ENCODE measurements at places on chromosomes 4 and X.

GRCh38 chr4:36208893-36209473 lies 35.3 kb downstream of the ARAP2 start:
- DNase-seq, result no peak

DNA sequence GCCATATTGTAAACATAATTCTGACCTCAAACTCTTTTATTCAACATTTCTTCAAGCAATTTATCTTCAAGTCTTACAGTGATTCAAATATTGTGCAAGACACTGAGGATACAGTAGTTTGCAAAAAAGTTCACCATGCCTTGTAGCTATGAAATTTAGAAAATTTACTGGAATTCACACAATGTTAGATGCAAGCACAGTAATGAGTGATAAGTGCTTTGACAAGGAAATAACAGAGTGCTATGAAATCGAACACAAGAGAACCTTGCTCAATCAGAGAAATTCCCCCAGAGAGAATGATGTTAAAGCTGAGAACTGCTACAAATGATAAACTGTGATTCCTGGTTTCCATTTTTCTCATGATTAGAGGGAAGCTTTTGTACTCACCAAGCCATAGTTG lies 952.9 kb downstream of the FAT4 start:
- no peak for DNase-seq

- DNase-seq, result no peak
These were observed 19.7 kb upstream of the DOCK11 start for GRCh38 chrX:118475903-118476302.

DNA sequence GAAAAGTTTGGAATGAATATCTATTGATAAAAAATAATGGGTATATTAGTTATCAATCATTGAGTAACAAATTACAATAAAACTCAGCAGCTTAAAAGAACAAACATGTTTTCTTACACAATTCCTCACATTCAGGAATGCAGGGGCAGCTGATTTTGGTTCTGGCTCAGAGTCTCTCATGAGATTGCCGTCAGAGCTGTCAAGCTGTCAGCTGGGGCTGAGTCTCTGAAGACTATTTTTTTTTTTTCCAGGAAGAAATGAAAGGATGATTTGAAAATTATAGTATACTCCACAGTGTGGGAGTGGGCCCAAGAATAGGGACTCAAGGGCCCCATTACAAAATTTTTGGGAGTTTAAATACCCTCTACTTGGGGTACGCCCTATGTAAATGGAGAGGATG lies 219.1 kb downstream of the GC start:
- DNase-seq, result no peak

DNA sequence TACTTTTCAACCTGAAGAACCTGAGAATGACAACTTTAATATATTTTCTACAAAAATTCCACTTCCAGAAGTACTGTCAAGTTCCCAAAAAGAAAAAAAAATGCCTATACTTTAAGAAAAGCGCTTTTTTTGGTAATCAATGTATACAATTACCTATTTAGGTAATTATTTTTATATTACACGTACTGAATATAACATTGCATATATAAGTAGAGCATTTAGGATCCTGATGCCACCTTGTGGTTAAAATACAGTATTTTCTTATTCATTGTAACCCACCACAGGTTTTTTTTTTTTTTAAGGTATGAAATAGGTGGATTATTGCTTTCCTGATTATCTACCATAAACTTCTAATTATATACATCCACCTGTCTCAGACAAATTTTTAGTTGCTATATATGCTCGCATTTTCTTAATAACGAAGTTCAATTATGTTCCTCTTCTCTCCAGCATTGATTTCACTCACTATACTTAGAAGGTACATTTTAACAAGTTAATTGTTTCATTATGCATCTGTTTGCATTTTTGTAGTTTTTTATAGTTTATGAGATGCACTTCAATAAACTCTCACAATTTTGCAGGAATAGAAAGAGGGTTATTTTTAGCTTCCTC lies 5.2 kb downstream of the MAP9 start:
- no peak for DNase-seq

DNA sequence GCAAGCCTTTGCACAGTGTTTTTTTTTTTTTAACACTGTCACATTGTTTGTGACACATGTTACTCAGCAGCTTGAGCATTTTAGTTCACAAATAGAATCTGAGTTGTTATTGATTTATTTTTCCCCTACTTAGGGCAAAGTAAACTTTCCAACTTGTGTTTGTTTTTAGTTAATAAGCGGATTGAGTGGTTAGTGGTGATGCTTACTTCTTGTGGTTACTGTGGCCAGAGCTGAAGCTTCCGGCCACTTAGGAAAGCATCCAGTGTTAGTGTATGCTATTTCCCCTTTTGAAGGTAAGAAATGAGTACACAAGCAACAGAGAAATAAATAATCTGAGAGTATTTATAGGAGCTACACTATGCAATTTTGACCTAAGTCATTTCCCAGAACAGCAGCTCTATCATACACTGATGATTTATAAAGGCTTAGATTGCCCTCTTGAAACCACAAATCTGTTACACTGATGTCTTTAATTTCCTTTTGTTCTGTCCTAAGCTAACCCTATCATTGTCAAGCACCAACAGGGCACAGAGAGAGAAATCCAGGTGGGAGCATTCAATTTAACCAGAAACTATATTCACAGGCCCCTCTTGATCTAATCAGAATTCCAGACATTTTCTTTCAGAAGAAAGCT lies 2464.6 kb downstream of the PCDH7 start:
- DNase-seq, result no peak

GRCh38 chr4:35934320-35934981 lies 309.9 kb downstream of the ARAP2 start:
- no peak for DNase-seq

DNA sequence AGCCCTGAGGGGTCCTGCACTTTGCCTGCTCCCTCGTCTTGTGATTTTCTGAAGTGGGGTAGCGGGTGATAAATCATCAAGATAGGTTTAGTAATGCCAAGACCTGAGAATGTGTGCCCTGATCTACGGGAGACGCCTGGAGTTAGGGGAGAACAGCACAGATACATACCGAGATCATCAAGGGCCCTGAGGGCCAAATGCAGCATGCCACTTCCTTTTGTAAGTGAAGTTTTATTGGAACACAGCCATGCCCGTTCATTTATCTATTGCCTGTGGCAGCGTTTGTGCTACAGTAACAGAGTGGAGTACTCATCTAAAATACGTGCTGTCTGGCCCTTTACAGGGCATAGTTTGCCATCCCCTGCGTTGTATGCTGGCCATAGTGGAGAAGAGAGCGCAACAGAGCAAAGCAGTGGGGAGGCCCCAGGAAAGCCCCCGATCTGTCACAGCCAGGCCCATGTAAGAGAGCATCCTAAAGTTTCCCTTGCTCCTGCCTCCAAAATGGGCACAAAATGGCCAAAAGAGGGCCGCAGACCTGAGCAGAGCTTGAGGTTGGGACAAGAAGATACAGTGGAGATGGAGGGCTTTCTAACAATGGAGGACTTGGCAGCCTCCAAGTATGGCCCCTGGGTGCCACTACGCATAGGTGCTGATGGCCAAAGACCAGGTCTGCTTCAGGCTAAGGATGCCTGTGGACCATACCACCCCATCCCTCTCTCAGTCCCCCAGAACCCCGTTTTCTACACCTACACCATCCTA lies 167.0 kb downstream of the SMIM20 start:
- no peak for DNase-seq

DNA sequence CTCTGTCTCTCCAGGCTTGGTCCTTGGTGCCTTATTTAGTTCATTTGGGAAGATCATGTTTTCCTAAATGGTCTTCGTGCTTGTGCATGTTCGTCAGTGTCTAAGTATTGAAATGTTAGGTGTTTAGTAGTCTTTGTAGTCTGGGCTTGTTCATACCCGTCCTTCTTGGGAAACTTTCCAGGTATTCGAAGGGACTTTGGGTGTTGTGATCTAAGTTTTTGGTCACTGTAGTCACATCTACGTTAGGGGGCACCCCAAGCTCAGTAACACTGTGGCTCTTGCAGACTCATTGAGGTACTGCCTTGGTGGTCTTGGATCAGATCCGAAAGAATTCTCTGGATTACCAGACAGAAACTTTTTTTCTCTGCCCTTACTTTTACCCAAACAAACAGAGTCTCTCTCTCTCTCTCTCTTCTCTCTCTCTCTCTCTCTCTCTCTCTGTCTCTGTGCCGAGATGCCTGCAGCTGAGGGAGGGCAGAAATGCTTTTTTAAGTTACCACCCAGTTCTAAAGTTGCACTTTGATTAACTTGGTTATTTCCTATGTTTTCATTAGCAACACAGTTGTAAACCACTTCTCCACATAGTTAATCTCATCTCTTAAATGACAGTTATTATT lies 67.6 kb upstream of the SLC7A3 start:
- DNase-seq, result no peak

- DNase-seq, result no peak
These were observed 92.4 kb downstream of the HPRT1 start for GRCh38 chrX:134552351-134552750.

- DNase-seq, result no peak
These were observed 93.7 kb downstream of the CLNK start for GRCh38 chr4:10590896-10591295.

GRCh38 chr4:41294445-41295062 lies 37.8 kb downstream of the UCHL1 start:
- DNase-seq, result no peak

GRCh38 chr4:4311193-4311592 lies 21.1 kb downstream of the ZBTB49 start:
- no peak for DNase-seq

- no peak for DNase-seq
These were observed 39.7 kb downstream of the ENPEP start for GRCh38 chr4:110515676-110516075.

- no peak for DNase-seq
These were observed 34.5 kb downstream of the IQCM start for GRCh38 chr4:149781150-149781549.

- DNase-seq, result no peak
These were observed at the start of gene CXCL8 for GRCh38 chr4:73740353-73740778. Gene CXCL8 (plus strand): TSS chr4:73740569. CDS start chr4:73740659, 90 bp downstream.

- DNase-seq, result no peak
These were observed 65.4 kb downstream of the CEP44 start for GRCh38 chr4:174349156-174349555.

GRCh38 chr4:29375716-29376115 lies 1344.5 kb upstream of the PCDH7 start:
- DNase-seq, result no peak

- DNase-seq, result no peak
These were observed 116.7 kb downstream of the SPCS3 start for GRCh38 chr4:176436293-176436973.

GRCh38 chr4:154088741-154089140 lies 299.9 kb upstream of the SFRP2 start:
- DNase-seq, result no peak

GRCh38 chrX:20664131-20664530 lies 397.4 kb upstream of the RPS6KA3 start:
- DNase-seq, result no peak

- no peak for DNase-seq
These were observed 57.1 kb downstream of the ENPEP start for GRCh38 chr4:110532901-110533589.

- no peak for DNase-seq
These were observed 219.8 kb downstream of the SHROOM3 start for GRCh38 chr4:76654791-76655190.

GRCh38 chr4:5889002-5889696 lies 3.7 kb downstream of the CRMP1 start:
- no peak for DNase-seq

DNA sequence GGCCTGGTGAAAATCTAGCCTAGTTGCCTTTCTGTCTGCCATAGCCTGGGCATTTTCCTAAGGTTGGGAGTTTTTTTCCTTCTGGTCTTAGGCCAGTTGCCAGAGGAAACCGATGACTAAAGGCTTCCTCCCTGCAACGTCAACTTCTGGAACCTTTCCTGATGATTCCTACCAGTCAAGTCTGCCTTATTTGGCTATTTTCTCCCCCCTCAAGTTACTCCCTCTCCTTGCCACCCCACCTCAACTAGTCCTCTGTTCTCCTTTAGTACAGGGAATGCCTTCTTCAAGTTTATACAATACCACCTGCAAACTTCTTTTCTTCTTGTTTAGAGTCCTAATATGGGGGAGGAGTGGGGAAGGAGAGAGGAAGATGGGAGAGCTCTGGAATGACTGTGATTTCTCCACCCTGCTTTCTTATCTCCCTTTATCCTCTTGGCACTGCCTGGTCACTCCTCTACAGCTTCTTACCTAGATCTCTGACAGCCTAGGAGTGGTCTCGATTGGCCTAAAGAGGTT lies 10.6 kb downstream of the MSN start:
- no peak for DNase-seq

GRCh38 chrX:69027181-69028005 lies 137.9 kb downstream of the PJA1 start:
- no peak for DNase-seq

- DNase-seq, result no peak
These were observed 3.0 kb upstream of the MAB21L2 start for GRCh38 chr4:150578745-150579501.

GRCh38 chr4:40629401-40630334 lies at the start of gene RBM47:
Gene RBM47 (minus strand): TSS chr4:40629864. CDS start chr4:40438893, 190,971 bp downstream.
- no peak for DNase-seq
